Right lung (tissue), 10 donors: ENCODE measurements at places on chromosomes 4 and X. TPM values are rescaled to one million over a fixed set of nuclear protein-coding genes. Genes with fewer than 3 reads are reported as not detected.

CPZ gene
- 1.5 TPM for polyA plus RNA-seq

RBMXL3 gene
- not detected for polyA plus RNA-seq

IL21 gene
- not detected for polyA plus RNA-seq

TBC1D9 gene
- 30.7 TPM for polyA plus RNA-seq

ETNPPL gene
- not detected for polyA plus RNA-seq

CAMK2D gene
- 83.1 TPM for polyA plus RNA-seq

NXF2 gene
- polyA plus RNA-seq, result not detected

MAGEA12 gene
- not detected for polyA plus RNA-seq

FATE1 gene
- 0.41 TPM for polyA plus RNA-seq

AADAT gene
- 50.7 TPM for polyA plus RNA-seq

DRP2 gene
- 1.4 TPM for polyA plus RNA-seq

DIPK2B gene
- 28.7 TPM for polyA plus RNA-seq

KLHL34 gene
- polyA plus RNA-seq, result 0.26 TPM

SHROOM4 gene
- polyA plus RNA-seq, result 20.6 TPM

INTU gene
- polyA plus RNA-seq, result 42.3 TPM

SMIM10 gene
- polyA plus RNA-seq, result 8.1 TPM

STOX2 gene
- polyA plus RNA-seq, result 18.0 TPM

KCTD8 gene
- polyA plus RNA-seq, result 0.04 TPM

FAM241A gene
- polyA plus RNA-seq, result 2.3 TPM

JCHAIN gene
- 1.9 TPM for polyA plus RNA-seq

GIMD1 gene
- polyA plus RNA-seq, result not detected

SSX1 gene
- not detected for polyA plus RNA-seq

ODAPH gene
- polyA plus RNA-seq, result not detected

CLGN gene
- 4.9 TPM for polyA plus RNA-seq

CSN1S1 gene
- polyA plus RNA-seq, result not detected

RRH gene
- 0.55 TPM for polyA plus RNA-seq

LAMTOR3 gene
- polyA plus RNA-seq, result 91.8 TPM

SLC6A14 gene
- polyA plus RNA-seq, result 0.21 TPM

MXRA5 gene
- 0.17 TPM for polyA plus RNA-seq

POLN gene
- polyA plus RNA-seq, result 3.7 TPM

GRIA2 gene
- 3.5 TPM for polyA plus RNA-seq

C4orf51 gene
- not detected for polyA plus RNA-seq

FREM3 gene
- polyA plus RNA-seq, result 9.6 TPM

HGFAC gene
- 1.7 TPM for polyA plus RNA-seq

RPL34 gene
- 2,368 TPM for polyA plus RNA-seq

MAMLD1 gene
- 14.5 TPM for polyA plus RNA-seq

TCEAL5 gene
- polyA plus RNA-seq, result 1.8 TPM

NR0B1 gene
- polyA plus RNA-seq, result 0.07 TPM

PARM1 gene
- 43.6 TPM for polyA plus RNA-seq
